Stimulated activated naive CD8-positive, alpha-beta T cell treated with anti-CD3 and anti-CD28 coated beads, Interleukin-15, amount 100 ng/mL, for 72 hours (primary cell): ENCODE measurements at places on chromosomes 7 and 10.
A peak's percentile ranks its signal among the peaks of the same experiment; 100 is the strongest.

GRCh38 chr10:61779950-61780659 is 117.4 kb downstream of the CABCOCO1 start:
- DNase-seq, result no peak

DNA sequence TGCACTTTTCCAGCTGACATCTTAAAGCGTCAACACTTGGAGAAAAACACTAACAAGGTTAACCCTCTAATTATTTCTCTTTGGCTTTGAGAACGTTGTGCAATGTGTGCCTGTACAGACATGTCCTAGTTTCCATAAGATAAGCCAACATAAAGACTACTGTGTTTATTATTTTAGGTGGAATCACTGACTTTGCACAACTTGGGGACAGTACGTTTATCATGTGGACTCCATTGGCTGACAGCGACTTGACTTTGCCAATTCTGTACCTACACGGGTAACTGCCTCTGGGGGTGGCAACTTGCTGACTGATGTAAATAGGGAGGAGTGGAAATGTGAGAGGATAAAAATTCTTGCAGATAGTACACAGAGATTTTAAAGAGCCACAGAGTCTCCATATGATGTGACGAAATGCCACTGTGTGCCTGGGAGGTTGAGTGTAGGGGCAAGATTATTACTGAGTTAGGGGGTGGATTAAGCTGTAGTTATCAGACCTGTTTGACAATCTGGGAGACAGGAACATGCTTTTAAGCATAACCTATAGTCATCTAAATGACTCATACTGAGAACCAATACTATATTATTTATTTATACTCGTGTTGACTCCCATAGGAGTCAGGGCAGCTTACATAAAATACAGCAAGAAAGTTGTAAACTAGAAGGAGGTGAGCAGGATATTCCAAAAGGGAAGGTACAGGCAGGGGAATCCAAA is 21.0 kb downstream of the SLC13A4 start:
- no peak for DNase-seq

GRCh38 chr7:44486693-44487092 is 3.8 kb downstream of the NUDCD3 start:
- no peak for DNase-seq

DNA sequence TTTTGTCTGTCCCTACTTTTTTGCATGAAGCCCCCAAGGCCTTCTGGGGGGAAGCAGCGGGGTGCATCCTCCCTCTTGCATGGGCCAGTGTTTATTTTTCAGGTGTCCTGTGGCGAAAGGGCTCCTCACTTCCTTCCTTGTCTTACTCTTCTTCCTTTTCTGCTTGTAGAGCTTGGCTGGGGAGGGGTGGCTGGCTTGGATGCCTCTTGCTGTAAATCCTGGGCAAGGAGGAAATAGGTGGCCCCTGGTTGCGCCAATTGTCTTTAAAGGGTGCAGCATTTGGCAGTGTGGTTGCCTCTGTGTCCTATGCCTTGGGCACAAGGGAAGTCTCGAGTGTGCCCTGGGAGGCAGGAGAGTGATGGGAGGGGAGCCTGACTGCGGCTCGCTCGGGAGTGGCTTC is 95.0 kb downstream of the SH2D4B start:
- DNase-seq, result no peak

DNA sequence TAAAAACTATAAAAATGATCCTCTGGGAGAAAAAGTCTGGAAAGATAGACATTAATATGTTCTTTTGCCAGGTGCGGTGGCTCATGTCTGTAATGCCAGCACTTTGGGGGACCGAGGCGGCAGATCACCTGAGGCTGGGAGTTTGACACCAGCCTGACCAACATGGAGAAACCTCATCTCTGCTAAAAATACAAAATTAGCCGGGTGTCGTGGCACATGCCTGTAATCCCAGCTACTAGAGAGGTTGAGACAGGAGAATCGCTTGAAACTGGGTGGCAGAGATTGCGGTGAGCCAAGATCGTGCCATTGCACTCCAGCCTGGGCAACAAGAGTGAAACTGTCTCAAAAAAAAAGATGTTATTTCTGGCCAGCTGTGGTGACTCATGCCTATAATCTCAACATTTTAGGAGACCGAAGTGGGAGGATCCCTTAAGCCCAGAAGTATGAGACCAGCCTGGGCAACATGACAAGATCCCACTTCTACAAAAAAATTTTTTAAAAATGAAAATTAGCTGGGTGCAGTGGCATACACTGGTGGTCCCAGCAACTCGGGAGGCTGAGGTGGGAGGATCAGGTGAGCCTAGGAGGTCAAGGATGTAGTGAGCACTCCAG is 101.9 kb upstream of the LRRN3 start:
- no peak for DNase-seq

DNA sequence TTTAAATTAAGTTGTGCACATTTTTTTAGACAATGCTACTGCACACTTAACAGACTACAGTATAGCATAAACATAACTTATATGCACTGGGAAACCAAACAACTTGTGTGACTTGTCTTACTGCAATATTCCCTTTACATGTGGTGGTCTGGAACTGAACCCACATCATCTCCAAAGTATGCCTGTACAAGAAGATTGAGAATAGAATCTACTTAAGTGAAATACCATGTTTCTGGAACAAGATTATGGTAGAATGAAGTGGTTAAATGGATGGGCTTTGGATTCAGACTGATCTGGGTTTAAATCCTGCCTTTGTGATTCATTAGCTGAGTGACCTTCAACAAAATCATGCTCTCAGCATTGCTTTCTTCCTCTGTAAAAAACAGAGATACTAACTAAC is 30.7 kb downstream of the CUL2 start:
- no peak for DNase-seq

GRCh38 chr7:34333925-34334324 is 324.1 kb upstream of the NPSR1 start:
- no peak for DNase-seq

GRCh38 chr10:93211991-93212390 is 138.3 kb downstream of the CYP26A1 start:
- DNase-seq, result no peak

- DNase-seq, result peak; percentile 37
Observed at GRCh38 chr7:3154881-3155494, 111.3 kb upstream of the CARD11 start.

GRCh38 chr10:117132751-117133231 is 5.3 kb downstream of the VAX1 start:
- DNase-seq, result no peak

DNA sequence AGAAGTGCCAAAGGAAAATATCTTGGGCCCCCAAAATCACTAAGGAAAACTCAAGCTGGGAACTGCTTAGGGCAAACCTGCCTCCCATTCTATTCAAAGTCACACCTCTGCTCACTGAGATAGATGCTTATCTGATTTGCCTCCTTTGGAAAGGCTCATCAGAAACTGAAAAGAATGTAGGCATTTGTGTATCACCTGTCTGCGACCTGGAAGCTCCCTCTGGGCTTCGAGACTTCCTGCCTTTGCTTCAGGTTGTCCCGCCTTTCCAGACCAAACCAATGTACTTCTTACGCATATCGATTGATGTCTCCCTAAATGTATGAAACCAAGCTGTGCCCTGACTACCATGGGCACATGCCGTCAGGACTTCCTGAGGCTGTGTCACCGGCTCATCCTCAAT is 14.5 kb upstream of the LRRC72 start:
- DNase-seq, result no peak

GRCh38 chr7:30169579-30169978 is 34.8 kb downstream of the MTURN start:
- no peak for DNase-seq

- DNase-seq, result no peak
Observed at GRCh38 chr10:4101918-4102654, 317.1 kb upstream of the KLF6 start.

DNA sequence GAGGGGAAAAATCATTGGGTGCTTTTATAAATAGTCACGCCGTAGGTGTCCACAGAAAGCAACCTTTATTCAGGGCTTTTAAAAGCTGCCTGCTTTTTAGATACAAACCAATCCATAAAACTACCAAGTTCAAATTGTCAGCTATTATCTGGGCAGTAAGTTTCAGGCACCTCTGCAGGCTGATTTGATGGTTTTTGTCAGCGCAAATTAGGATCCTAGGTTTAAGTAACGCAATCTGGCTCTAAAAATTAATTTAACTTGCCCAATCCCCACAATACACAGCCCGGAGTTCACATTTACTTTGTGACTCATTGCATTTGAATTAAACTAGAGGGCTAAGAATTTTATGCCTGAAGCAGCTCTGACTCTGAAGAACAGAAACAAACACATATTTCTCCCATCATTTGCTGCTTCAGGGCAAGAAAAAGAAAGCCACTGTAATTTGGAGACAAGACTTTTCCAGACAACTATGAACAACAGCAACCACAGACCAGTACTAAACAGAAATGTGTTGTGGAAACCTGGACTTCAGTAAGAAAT is 43.3 kb downstream of the NRP1 start:
- no peak for DNase-seq

- DNase-seq, result no peak
Observed at GRCh38 chr7:408751-409311, 110.8 kb downstream of the PDGFA start.

DNA sequence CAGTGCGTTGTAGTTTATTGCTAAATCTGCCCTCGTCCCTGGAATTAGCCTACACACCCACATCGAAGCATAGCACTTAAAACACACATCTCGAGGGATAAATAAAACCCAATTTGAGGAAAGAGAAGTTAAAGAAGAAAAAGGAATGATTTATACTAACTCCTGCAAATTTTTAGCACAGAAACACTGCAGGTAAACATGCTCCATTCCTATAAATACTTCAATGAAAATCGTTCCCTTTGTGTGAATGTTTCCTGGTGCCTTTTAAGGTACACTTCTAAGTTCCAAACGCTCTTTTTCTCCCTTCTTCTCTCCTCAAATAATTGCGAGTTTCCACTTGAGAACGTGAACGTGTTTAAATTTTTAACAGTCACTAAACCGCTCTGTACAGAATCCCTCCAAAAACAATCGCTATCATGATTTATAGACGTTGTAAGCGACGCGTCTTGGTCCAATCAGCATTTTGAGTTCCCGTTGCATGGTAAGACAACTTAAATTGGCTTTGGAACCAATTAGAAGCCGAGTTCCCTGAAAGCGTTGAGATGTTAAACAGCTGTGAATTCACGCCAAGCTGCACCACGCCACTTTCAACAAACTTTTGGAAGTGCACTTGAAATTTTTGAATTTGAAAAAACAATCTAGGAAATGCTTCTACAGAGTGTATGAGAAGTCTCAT is 12.5 kb upstream of the EBLN1 start:
- peak; percentile 21 for DNase-seq

DNA sequence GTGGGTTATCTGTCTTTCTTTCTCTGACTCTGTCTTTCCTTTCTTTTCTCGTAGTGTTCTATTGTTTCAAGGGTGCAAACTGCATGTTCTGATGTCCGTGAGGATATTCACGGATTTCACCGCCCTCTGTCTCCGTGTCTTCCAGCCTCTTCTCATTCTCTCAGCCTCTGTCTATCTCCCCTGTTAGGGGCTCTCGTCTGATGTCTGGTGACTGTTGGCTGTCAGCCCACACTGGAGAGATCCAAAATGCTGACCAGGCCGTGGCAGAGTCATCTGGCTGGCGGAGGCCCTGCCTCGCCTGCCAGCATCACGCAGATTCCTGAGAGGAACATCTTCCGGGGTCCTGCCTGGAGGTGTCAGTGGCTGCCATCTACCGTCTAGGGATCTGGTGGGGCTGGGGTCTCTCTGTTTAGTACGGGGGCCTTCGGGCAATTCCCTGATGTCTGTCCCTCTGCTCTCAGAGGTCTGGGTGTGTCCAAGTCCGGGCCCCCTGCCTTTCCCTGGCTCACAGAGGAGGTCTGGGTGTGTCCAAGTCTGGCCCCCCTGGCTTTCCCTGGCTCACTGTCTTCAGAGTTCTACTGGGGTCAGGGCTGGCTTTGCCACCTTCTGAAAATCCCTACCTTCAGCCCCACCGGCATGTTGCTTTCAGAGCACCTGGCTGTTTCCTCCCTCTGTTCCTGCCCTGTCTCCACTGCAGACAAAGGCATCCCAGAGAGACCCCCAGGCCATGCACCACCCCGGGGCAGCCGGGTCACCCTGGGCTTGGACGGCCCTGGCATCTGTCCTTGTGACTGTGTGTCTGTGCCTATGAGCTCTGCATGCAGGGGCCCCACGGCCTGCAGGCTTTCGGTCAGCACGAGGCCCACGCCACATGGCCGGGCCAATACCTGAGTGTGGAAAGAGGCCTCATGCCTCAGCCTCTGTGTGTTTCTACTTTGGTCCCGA is 14.0 kb upstream of the SCART1 start:
- no peak for DNase-seq

- DNase-seq, result no peak
Observed at GRCh38 chr10:74871595-74872382, 45.4 kb downstream of the KAT6B start.

- DNase-seq, result no peak
Observed at GRCh38 chr7:20214132-20214531, 3.1 kb downstream of the MACC1 start.

- DNase-seq, result no peak
Observed at GRCh38 chr7:149218469-149219420, 20.7 kb upstream of the ZNF212 start.

DNA sequence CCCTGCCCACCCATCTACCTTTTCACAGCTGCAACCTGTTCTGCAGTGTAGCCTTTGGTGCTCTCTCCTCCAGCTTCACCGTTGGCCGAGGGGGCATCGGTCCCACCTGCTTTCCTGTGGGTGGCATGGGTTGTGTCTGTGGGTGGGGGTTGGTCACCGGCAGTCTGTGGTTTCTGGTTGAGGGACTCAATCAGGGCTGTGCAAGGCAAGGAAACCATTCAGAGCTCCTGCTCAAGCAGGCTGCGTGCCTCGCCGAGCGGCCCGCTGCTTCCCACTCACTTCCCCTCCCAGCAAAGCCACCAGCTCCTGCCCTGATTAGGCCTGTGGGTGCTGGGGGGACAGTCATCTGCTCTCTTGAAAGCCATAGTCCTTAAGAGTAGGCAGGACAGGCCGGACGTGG is 9.8 kb downstream of the DNAJB12 start:
- peak; percentile 26 for DNase-seq

GRCh38 chr7:5539013-5539411 is 115.4 kb upstream of the TNRC18 start:
- DNase-seq, result no peak

GRCh38 chr7:155660059-155660757 is 15.7 kb downstream of the RBM33 start:
- peak; percentile 31 for DNase-seq
